ENCODE measurements at places on chromosomes 3 and 15.
A peak's percentile ranks its signal among the peaks of the same experiment; 100 is the strongest.

DNA sequence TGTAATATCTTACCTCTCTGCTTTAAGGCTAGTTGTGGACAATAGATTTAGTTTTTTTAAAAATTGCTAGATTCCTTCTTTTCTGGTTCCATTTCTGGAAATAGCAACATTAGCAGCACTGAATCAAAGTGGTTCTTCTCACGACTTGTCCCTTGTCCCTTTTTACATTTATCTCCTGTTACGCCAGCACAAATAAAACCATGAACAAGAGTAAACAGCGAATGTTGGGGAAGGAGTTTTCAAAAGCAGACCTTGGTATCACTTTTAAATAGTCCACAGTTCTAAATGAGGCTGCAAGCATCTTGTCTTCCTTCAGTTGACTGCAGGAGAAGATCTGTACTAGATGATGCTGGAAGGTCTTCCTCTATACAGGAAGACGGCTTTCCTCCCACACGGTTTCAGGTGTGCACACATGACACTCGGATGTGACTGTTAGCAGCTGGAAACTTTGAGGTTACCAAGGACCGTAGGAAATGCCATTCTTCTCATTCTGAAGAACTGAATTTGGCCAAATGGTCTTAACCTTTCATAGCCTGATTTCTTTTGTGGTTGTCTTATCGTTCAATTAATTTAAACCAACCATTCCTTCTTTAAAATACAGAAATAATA is 251.0 kb upstream of the ICE2 start:
- no peak for DNase-seq

- no peak for DNase-seq
Observed at GRCh38 chr15:77550301-77551251, 82.1 kb downstream of the LINGO1 start.

GRCh38 chr3:33132019-33132360 is 18.2 kb downstream of the CRTAP start:
- no peak for DNase-seq

DNA sequence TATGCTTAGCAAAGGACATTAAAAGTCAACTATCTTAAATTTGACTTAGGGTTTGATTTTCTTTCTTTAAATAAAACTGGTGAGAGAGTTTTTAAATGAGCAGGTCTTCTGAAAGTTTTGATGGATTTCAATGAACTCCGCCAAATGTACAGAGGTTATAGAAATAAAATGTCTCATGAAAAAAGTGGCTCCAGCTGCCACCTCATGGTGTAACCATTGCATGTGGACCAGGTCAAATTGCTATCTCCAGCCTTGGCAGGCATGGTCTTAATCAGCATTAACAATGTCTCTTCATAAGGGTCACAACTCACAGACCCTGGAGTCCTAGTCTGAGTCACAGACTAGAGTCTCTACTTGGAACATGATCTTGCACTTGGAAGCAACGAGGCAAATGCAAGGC is 182.3 kb downstream of the ADAMTS17 start:
- DNase-seq: peak; percentile 8

DNA sequence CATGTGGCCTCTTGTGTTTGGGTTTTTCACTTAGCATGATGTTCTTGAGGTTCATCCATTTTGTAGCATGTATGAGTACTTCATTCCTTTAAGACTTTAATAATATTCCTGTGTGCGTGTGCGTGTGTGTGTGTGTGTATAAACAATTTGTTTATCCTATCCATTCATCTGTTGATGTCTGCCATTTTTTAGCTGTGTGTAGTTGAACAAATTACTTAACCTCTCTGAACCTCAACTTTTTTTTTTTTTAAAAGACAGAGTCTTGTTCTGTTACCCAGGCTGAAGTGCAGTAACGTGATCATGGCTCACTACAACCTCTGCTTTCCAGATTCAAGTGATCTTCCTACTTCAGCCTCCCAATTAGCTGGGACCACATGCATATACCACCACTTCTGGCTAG is 47.3 kb downstream of the EBLN2 start:
- no peak for DNase-seq

GRCh38 chr15:79644091-79644490 is 212.0 kb downstream of the MINAR1 start:
- peak; percentile 93 for DNase-seq

- DNase-seq: no peak
Observed at GRCh38 chr3:88979760-88980159, 127.7 kb upstream of the EPHA3 start.

GRCh38 chr3:55558316-55558715 is 71.2 kb upstream of the WNT5A start:
- peak; percentile 40 for DNase-seq

DNA sequence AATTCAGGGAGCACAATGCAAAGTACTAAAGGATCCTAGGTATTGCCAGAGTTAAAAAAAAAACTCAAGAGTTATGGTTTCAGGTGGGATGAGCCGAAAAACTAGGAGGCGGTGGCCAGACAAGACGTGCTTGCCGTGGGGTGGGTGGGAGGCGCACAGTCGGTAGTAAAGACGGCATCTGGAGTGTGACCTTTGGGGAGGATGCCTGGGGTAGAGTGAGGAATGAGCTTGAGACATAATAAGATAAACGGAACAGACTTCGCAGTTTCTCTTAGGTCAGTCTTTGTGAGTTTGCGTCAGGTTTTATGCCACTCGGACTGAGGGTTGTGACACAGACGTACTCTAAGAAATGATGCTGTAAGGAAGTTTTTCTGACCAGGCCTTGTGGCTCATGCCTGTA is 139.6 kb downstream of the LRRK1 start:
- DNase-seq: no peak

DNA sequence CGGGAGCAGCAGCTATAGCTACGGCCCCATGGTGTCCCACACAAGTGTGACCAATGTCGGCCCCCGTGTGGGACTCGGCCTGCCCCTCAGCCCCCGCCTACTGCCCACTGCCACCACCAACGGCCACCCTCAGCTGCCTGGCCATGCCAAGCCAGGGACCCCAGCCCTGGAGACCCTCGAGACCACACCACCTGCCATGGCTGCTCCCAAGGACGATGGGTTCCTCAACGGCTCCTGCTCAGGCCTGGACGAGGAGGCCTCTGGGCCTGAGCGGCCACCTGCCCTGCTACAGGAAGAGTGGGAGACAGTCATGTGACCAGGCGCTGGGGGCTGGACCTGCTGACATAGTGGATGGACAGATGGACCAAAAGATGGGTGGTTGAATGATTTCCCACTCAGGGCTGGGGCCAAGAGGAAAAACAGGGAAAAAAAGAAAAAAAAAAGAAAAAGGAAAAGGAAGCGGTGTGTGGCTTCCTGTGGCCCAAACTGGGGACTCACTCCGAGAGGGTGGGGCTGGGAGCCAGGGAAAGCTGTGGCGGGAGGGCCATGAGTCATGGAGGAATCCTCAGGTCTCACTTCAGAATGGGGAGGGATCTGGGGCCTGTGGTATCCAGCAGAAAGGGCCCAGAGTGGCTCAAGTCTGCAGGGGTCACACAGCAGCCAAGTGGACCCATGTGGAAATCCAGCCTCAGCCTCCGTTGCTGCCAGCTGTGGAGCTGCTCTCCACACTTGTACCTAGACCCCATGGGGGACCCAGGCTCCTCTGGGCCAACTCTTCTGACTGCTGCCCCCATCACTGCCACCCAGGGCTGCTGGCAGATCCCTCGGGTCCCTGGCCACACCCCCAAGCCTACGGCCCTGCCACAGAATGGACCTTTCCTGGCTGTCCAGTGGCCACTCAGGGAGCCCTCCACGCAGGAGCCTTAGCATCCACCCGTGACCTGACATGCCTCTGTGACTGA is 26.1 kb downstream of the PTH1R start:
- DNase-seq: peak; percentile 78

DNA sequence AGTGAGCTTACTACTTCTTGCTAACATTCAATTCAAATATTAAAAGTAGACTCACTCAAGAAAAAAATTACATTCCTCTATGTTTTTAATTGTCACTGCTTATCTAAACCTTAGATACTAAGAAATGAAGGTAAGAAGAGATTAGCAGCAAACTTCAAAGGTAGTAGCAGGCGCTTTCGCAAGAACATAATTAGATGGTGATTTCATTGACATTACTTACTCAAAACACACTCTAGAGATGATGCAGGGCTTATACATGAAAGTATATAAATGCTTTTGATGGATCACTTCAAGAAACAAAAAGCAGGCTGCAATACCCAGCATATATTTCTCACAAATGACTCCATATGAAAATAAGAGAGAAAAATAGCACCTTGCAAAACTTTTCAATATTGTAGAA is 86.8 kb downstream of the FSIP1 start:
- no peak for DNase-seq

DNA sequence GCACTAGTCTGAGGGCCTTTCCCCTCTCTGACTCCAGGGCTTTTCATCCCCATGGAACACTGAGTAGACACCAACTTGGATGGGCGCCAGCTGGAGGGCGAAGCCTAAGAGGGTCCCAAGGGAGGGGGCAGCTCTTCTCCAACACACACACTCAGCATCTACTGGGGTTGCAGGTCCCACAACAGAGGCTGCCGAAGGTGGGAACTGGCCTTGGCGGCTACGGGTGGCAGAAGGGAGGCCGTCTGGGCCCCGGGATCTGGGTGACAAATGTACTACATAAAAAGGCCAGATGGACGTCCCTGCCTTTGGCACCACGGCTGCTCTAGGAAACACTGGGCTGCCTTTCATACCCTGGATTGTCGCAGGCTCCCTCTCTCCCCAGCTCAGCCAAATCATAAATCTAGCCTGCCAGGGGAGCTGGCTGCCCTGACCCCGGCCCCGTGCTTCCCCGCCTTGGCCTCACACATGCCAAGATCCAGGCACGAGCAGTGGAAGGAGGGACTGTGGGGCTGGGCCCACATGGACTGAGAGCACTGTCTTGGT is 31.5 kb downstream of the SEMA5B start:
- DNase-seq: no peak

GRCh38 chr3:32992310-32992686 is 40.9 kb downstream of the CCR4 start:
- no peak for DNase-seq

DNA sequence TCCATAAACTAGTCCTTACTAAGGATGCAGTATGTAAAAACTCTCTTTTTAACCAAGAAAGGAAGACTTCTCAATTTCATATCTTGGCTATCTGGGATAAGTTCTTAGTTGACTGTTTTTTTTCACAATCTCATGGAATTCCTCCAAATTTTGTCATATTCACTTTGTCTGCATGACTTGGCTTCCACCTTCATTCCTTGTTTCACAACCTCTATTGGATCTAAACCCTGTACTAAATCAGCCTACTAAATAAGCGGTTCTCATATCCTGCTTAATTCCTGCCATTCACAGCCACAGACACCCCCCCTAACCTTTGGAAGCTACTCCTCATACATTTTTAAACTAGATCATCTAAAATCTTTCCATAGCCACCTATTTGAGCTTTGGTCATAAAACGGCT is 370.6 kb upstream of the NAALADL2 start:
- DNase-seq: no peak

DNA sequence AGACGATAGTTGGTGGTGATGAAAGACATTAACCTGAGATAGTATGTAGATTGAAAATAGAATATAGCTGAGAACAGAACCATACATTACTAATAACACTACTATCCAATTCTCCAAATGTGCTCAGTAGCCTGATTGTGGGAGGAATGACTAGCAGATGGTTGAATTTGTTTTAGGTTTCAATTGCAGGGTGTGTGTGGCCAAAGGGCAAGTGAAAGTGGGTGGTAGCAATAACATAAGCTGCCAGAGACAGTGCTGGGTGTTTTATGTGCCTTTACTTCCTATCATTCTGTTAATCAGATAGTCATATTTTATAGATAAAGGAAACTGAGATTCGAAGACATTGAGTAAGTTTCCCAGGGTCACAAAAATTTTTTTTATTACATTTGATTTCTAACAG is 249.5 kb upstream of the ARL6 start:
- no peak for DNase-seq

DNA sequence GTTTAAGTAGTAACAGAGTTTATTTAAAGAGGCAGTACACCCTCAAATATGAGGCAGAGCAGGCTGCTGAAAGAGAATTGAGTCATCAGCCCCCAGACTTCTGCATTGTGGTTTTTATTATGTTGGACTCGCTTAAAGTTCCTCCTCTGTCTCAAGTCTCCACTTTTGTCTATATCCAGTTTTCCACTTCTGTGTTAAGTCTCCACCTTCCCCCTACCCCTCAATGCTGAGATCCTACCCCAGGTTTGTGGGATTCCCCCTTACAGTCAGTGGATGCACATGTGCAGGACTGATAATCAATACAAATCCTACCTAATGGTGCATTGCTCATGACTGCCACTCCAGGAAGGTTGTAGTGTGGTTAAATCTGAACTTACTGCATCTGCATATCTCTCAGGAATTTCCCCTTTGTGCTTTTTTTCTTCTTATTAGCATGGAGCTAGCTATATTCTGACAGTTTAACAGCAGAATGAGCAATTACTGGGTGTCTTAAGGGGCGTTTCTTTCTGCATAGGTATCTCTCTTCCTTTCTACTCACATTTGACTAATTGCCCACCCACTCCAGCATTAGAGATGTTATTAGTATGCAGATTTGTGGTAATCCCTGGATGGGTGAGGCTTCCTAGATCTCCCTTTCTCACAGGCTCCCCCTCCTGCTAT is 11.9 kb upstream of the CD200R1L start:
- peak; percentile 45 for DNase-seq

GRCh38 chr3:161413127-161413854 is 42.0 kb upstream of the SPTSSB start:
- DNase-seq: peak; percentile 81

All from M059J (cell line).